Left renal pelvis (tissue), 4 donors: ENCODE measurements at places on chromosomes 2 and 18.

DNA sequence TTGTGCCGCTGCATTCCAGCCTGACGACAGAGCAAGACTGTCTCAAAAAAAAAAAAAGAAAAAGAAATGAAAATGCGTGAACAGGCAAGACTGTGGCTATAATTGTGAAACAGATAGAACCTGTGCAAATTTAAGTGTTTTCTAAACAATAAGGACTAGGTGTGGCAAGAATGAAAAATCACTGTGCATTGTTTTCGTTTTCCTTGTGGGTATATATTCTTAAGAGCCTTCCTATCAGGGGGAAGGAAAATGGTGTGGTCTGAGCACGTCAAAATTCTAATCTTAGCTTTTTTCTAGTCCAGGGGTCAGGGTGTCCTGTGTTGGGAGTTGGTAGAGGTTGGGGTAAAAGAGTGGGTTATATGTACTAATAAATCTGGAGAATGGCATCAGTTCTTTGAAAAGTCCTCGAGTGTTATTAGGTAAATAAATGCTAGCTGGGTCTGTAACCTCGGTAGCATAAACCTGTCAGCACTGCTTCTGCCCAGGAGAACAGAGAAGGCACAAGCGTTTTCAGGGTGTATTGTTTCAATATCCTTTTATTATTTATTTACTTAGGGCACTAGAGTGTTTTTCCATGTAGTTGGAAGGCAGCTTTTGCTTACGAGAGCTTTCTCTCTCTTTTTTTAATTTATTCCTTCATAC is 11.6 kb downstream of the ATP6V1C2 start:
- DNase-seq: no peak

DNA sequence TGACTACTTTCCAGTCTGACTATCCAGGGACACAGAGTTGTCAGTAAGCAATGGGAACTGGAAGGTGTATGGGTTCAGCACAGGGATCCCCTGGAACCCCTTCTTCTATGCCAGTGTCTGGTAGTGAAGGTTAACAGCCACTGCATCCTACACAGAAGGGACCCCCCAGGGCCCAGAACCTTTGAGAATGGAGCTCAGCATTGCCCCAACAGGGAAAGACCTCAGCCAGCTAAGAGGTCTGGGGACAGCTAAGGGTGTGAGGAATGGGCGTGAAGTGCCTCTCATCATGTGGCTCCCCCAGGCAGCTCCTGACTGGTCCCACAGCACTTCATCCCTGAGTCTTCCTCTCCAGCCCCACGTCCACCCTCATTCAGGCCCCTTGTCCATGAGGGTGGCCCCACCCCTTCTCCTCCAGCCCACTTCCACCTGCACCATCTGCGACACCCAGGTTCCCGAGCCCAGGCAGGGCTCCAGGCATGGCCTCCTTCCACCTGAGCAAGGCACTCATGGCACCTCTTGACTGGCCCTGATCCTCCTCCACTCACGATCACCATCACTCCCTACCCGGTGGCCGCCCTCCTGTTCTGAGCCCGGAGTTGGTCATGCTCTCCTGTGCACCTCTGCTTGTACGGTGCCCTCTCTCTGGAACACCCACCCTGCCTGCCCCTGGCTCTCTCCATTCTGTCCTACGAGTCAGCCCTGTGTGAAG is 77.1 kb downstream of the SFXN5 start:
- DNase-seq: no peak

DNA sequence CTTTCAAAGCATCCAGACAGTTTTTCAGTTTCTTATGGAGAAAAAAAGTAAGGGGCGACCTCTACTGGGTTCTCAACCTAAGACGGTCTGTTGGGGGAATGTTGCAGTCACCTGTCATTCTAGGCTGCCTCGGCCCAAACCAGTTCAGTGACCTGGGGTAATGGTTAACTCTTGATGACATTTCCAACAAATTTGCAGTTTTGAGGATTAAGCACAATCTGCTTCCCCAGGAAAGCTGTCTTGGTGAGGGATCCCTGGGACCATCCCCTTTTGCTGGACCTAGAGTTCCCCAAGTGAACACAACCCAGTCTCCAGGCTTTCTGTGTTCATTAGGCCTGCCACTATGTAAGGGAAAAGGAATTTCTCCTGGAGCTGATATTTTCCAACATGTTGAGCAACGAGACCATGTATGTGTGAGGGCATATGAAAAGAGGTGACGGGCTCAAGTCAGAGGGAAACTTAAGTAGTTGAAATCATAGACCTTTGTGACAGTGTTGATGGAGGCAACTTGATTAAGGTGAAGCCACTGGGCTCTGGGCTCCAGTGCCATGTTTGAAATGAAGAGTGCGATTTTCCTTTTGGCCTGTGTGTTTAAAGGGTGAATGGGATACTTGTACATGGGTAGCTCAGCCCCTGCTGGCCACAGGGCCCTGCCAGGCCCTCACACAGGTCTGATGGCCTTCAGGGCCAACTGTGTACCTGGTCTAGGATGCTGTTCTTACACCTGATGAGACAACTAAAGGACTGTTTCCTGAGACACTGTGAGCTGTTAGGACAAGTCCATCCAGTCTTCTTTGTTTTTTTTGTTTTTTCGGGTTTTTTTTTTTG is 27.0 kb downstream of the FOSL2 start:
- DNase-seq: no peak

DNA sequence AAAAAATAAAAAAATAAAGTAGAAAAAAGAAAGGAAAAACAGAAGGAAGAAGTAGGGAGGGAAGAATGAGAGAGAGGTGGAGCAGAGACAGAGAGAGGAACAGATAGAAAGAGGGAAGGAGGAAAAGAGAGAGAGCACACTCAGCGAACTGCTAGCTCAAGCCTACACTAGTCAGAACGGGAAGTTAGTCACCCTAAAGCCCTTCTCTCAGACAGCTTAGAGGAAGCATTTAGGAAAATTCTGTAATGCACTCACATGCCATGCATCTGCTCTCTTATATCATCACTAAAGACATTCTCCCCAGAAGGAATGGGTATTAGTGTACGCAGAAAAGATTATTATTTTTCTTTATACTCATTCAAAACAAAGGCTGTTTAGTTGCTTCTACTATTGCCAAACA is 68.1 kb upstream of the SULT1C3 start:
- DNase-seq: no peak

- DNase-seq: no peak
Measured at GRCh38 chr2:150191349-150191748, 296.1 kb downstream of the RND3 start.

- no peak for DNase-seq
Measured at GRCh38 chr2:98656800-98657199, 48.4 kb downstream of the UNC50 start.

DNA sequence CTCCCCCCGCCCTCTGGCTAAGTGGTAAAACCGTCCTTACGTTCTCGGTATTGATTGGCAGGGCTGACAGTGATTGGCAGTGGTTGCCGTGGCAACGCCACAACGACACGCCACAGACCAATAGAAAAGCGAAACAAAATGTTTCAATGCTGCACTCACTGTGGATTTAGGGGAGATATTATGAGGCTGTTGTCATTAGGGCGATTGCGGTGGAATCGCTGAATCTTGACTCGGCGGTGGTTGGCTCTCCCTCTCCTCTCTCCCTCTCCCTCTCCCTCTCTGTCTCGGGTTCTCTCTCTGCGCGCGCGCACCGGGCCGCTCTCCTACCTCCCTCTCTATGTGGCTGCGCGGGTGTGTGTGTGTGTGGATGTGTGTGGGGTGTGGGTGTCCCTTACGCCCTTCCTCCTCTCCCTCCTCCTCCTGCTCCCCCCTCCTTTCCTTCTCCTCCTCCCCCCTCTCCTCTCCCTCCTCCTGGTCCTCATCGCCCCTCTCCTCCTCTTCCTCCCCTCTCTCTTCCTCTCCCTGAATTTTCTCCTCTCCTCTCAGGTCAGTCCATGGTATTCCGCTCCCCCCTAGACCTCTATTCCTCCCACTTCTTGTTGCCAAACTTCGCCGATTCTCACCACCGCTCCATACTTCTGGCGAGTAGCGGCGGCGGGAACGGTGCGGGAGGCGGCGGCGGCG is at the start of gene SIX3:
Gene SIX3, plus strand, starts transcription at position 152 of the 684 bp plus-strand sequence. Its CDS starts 403 bp downstream, at position 555.
- no peak for DNase-seq

DNA sequence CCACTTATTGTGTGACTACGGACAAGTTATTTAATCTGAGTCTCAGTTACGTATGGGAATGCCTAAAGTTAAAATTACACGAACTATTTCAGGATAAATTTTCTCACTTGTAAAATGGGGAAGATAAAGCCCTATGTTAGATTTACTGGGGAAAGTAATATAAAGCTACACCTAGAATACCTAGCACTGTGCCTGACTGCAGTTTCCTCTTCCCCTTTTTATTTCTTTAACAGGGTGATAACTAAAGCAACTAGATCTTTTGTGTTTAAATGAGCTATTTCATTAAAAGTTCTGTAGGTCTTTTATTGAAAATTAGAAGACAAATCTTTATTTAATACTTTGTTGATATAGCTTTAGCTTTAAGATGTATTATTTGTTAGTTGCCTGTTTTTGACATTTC is 5.0 kb downstream of the B3GNT2 start:
- DNase-seq: no peak

- DNase-seq: no peak
Measured at GRCh38 chr2:68088940-68089339, 26.1 kb upstream of the C1D start.

GRCh38 chr2:62908145-62908544 is 142.5 kb upstream of the OTX1 start:
- DNase-seq: no peak

- DNase-seq: no peak
Measured at GRCh38 chr2:152175012-152175367, 573 bp downstream of the STAM2 start.

DNA sequence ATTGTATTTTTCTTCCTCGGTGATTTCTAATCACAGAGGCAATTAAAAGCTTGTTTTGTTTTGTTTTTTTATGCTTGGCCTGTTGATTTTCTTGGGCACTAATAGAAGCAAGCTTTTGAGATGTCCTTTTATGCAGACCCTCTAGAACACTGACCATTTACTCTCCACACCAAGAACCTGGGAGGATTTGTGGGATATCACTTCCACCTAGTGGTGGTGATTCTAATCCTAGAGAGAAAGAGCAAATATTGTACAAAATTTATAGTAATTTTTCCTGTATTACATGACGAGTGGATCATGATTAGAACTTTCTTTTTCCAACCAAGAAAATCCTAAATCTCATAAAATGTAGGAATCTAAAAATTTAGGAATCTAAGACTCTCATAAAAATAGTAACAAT is 23.4 kb downstream of the NEMP2 start:
- no peak for DNase-seq

- no peak for DNase-seq
Measured at GRCh38 chr2:172089633-172090032, 4.3 kb downstream of the DLX1 start.

GRCh38 chr2:177538323-177538722 is 145.8 kb downstream of the AGPS start:
- DNase-seq: no peak
